Activated naive CD4-positive, alpha-beta T cell treated with anti-CD3 and anti-CD28 coated beads, Interleukin-2, amount 50 U/mL, for 72 hours (primary cell): ENCODE measurements at places on chromosomes 5 and 9.

DNA sequence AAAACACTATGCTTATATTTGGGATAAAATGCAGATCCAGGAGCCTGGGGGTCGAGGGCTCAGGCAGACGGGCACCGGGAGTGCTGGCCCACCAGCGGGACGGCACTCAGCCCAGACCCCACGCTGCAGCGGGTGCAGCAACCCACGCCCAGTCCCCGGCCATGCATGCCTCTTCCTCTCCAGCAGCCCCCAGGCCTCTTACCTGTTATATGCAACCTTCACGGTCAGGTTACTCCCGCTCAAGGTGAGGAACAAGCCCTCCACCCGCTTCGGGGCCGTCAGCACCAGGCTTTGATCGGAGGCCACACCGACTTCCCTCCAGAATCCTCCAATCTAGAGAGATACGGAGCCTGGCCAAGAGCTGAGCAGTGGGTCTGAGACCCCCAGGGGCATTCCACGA is 1.2 kb downstream of the LCN8 start:
- DNase-seq: no peak

DNA sequence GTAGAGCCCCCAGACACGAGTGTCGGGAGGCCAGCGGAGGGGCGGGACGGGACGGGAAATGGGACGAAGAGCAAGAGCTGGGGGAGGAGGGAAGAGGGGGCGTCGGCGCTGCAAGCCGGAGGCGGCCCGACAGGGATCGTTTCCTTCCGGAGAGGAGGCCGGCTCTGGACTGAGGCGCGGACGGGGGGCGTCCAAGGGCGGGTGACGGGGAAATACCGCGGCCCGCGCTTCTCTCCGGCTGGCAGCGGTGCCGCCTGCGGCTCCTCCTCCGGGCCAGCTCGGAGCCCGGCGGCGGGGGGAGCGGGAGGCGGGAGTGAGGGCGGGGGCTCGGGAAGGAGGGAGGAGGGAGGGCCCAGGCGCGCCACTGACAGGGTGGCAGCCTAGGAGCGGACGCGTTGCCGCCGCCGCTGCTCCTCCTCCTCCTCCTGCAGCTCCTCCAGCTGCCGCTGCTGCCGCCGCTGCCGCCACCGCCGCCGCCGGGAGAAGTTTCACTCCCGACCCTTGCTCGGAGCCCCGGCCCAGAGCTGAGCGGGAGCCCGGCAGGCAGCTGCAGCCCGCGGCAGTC is at the start of gene CHSY3:
Gene CHSY3, plus strand, starts transcription at position 364 of the 565 bp plus-strand sequence.
- DNase-seq: peak; percentile 48

- no peak for DNase-seq
Observed at GRCh38 chr9:34589636-34590380, at the start of gene CNTFR. Gene CNTFR, minus strand, starts transcription at chr9:34589724. Its CDS starts 20,743 bp downstream, at chr9:34568981.

DNA sequence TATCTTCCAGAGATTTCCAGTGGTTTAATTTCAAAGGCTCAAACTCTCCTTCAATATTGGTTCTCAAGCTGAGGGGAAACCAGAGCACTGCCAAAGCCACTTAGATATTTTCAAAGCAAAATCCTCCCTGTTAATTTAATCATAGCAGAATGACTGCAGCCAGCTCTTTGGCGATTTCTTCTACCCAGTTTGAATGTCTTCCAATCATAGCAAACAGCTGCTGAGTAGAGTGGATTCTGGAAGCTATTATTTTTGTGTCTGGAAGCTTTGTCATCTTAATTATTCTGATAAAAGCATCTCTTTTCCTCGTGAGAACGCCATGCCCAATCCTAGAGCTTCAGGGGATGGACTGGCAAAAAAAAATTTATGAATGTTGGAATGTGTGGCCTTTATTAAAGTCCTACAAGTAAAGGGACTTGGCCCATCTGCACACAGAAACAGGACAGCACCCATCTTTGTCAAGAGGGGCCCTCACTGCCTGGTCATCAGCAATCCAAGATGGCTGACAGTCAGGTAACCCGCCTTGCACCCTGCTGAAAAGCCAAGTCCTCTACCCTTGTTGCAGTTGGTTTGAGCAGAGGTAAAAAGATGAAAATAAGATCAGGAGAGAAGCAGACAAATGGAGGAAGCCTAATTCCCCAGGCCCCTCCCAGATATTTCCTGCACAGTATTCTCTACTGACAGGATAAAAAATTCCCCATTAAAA is 125.1 kb downstream of the SUSD1 start:
- no peak for DNase-seq

DNA sequence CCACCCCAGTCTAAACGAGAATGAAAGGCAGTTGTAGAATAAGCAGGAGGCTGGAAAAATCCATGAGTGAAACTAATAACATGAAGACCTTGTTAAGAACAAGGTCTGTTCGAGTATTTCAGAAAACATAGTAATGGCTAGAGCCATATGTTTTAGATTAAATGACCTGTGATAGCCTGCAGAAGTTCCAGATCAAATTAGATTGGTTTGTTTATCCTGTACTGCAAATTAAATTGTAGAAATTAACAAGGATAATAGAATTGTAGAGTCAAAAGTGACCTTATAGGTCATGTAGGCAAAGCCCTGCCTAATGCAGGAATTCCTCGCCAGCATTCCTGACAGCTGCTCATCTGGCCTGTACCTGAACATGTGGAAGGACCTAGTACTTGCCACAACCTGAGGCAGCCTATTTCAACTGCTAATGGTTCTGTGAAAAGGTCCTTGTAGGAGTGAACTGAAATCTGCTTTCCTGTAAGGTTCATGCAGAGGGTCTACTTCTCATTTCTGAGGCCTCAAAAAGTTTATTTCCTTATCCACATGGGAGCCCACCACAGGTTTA is 17.2 kb downstream of the LIX1 start:
- no peak for DNase-seq

GRCh38 chr9:115838417-115838816 is 315.2 kb upstream of the PAPPA start:
- DNase-seq: no peak

GRCh38 chr5:66821688-66822429 is 225.7 kb downstream of the MAST4 start:
- DNase-seq: no peak

GRCh38 chr5:134545070-134545868 is 19.8 kb downstream of the JADE2 start:
- DNase-seq: peak; percentile 24
